ENCODE measurements at places on chromosomes 4 and X.

DNA sequence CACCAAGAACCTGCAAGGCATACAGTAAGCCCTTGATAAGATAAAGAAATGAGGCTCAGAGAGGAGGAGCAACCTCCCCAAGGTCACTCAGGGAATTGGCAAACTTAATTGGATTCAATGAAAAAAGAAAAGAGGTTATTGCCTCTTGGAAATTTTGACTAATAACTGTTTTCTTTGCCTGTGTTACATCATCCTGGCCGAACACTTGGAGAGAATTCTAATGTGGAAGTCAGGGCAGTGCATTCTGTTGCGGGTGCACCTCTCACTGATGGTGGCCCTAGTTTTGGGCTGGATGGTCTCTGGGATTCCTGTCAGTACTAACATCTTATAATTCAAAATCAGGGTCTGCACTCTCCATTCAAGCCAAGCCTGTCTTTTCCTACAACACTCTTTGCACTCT lies 186.2 kb upstream of the BCOR start:
- no peak for DNase-seq

DNA sequence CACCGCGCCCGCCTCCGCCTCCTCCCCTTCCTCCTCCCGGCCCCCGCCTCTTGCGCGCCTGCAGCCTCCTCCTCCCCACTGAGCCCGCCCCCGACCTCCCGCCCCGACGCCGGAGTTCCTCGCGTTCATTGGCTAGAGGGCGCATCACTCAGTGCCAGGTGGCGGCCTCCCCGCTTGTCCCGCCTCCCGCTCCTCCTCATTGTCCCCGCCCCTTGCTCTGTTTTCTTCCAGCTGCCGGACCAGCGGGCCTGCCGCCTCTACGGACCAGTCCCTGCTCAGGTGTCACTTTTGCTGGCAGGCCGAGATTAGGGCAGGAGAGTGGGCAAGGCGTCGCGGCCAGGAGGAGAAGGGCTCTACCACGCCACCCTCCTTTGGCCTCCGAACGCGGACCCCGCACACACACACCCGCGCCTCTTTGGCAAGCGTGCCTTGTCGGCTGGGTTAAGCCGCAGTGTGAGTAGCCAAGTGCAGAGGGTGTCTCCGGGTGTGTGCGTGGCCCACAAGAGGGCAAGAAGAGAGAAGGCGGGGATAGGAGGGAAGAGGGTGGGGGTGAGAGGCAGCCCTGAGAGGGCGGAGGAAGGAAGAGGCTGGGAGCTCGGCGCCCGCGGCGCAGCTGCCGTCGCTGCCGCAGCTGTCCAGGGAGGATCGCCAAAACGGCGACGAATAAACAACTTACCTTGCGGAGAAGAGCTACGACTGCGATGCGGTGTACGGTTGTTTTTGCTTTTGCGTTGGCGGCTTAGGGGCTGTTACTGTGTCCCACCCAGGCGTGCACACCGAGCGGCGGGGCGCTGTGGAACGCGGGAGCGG lies 436 bp upstream of the PPP3CA start:
- peak; percentile 99 for DNase-seq

GRCh38 chr4:104905546-104905945 lies 241.1 kb upstream of the TET2 start:
- DNase-seq = no peak

DNA sequence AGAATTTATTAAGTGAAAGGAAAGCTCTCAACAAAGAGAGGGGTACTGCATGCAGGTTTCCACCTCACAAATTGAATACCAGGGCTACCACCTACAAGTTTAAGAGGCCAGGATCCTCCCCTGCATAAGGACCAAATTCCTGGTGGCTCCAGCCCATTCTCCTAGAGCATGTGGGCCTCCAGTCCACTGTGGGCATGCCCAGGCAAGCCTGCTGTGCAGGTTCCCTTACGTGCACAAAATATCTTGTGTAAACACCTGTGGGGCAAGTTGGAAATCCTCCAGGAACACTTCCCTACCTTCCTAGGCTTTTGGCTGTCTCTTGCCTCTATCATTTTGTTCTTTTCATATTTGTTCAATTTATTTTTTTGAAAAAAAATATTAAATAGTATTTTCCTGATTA lies 724.3 kb downstream of the ARAP2 start:
- DNase-seq = no peak

- DNase-seq = no peak
Observed at GRCh38 chr4:167084321-167084720, 150.0 kb downstream of the SPOCK3 start.

GRCh38 chr4:25523405-25523804 lies 132.2 kb upstream of the SLC34A2 start:
- no peak for DNase-seq

DNA sequence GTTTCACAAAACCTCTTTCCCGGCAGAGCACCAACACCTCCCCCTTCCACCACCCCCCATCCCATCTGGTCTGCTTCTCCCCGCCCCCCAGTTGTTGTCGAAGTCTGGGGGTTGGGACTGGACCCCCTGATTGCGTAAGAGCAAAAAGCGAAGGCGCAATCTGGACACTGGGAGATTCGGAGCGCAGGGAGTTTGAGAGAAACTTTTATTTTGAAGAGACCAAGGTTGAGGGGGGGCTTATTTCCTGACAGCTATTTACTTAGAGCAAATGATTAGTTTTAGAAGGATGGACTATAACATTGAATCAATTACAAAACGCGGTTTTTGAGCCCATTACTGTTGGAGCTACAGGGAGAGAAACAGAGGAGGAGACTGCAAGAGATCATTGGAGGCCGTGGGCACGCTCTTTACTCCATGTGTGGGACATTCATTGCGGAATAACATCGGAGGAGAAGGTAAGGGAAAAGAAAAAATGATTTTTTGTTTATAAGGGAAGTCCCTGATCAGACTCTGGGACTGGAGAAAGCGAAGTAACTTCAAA lies at the start of gene PDGFRA:
PDGFRA (plus strand) TSS at position 333 of the 541 bp plus-strand sequence. CDS start 29,476 bp downstream, outside the sequence.
- no peak for DNase-seq

- DNase-seq = no peak
Observed at GRCh38 chr4:7722766-7723387, 216.8 kb downstream of the AFAP1 start.

GRCh38 chr4:88583631-88584470 lies 8.4 kb upstream of the HERC3 start:
- DNase-seq = no peak

- DNase-seq = peak; percentile 89
Observed at GRCh38 chr4:6574747-6575502, at the start of gene MAN2B2. Gene MAN2B2 (plus strand): TSS chr4:6575189. CDS start chr4:6575211, 22 bp downstream.

GRCh38 chrX:57929373-57929772 lies 19.1 kb upstream of the ZXDA start:
- no peak for DNase-seq

DNA sequence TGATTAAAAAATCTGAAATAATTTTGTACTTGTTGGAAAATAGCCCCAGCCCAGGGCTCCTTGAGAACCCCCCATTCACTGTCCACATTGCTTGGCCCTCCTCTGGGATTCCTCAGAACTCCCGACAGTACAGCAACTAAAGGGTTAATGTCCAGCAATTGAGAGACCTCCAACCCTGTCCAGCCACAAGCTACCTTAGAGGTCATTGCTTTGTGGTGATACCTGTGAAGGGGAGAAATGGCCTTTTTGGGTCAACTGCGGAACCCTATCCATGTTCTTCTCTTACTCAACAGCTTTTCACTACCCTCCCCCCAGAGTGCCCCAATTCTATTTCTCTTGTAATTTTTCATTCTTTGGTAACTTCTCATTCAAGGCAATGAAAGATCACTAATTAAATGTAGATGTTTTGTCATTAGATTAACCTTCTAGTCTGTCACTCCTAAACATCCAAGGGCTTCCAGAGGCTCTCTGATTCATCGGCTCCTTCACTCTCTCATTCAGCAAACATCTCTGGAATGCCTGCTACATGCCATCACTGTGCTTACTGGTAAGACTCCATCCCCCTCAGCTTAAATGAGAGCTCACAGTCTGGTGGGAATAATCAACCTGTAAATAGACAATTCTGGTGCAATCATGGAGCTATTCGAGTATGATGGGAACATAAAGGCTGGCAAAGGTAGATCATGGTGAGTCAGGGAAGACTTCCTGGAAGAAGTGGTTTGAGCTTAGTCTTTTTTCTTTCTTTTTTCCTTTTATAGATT lies 241.4 kb upstream of the PGRMC2 start:
- DNase-seq = no peak

DNA sequence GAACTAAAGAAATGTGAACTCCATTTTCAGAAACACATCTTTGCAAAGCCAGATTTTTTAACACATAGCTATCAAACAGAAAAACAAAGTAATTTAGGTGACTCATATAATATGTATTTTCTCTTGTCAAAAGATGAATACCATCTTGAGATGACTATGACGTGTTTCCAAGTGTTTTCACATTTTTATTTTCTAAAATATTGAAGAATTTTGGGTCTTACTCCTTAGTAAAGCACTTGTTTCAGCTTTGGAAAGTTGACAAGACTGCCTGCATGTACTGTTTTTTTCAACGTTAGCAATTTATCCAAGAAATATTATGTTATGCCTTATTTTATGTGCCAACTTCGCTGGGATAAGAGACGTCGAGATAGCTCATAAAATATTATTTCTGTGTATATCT lies 733.9 kb upstream of the EPHA5 start:
- DNase-seq = no peak

DNA sequence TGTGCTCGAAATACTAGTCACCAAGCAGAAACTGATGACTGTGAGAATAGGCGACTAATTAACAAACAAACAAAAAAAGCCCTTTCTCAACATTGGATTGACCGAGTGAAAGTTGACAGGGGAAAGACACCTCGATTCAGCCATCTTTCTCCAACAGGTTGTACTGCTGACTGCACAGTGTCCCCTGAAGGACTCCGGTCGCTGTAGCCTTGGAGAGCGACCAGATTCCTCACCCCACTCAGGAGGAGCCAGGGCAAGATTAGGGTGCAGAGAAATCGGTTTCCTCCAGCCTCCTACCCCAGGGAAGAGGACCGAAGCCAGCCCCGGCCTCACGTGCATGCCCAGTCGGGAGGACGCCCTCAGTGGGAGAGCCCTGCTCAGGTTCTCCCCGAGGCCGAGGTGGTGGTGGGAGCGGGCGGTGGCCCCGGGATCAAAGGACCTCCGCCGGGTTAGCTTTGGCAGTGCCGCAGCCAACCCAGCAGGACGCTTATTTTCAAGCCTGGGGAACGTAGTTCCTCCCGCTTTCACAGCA lies 1.1 kb upstream of the RAP1GDS1 start:
- no peak for DNase-seq

GRCh38 chrX:118345045-118345463 lies 852 bp upstream of the WDR44 start:
- DNase-seq = no peak

- DNase-seq = no peak
Observed at GRCh38 chrX:429266-429825, 42.6 kb upstream of the PPP2R3B start.

DNA sequence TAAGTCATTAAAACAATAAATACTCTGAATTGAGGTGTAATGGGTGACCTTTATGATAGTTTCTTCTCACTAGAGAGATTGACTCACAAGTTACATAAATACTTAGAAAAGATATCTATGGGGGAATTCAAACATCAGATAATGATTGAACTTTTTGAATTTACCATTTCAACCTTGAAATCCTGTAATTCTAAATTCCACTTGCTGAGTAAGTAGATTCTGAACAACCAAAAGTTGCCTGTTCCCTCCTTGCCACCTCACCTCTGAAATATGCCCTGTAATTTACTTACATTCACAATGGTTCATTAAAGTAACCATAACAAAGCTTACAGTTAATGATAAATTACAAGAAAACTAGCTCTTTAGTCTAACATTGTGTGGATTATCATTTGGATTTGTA lies 43.3 kb upstream of the SLC39A8 start:
- no peak for DNase-seq

Measured in CD4-positive, alpha-beta T cell treated with Interleukin-17A for 4 hours (primary cell).